ENCODE measurements at places on chromosomes 12 and 14.

DNA sequence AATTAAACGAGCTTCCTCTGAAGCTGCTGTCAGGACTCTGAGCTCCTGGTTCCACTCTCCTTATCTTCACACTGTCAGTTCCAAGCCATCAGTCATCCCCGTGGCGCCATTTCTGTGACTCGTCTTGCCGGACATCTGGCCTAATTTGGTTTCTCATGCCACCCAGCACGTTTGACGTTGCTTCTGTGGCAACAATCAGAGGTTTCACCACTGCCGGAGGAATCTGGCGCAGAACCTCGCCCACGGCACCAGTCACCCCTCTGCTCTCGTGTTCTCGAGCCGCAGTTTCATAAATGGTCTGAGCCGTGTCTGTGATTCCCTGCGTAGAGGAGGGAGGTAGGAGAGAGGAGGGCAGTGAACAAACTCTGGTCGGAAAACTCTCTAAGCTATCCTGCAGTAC lies 29.7 kb downstream of the BDKRB1 start:
- DNase-seq, result peak; percentile 87

- no peak for DNase-seq
Measured at GRCh38 chr12:92151916-92152315, 6.3 kb upstream of the BTG1 start.

DNA sequence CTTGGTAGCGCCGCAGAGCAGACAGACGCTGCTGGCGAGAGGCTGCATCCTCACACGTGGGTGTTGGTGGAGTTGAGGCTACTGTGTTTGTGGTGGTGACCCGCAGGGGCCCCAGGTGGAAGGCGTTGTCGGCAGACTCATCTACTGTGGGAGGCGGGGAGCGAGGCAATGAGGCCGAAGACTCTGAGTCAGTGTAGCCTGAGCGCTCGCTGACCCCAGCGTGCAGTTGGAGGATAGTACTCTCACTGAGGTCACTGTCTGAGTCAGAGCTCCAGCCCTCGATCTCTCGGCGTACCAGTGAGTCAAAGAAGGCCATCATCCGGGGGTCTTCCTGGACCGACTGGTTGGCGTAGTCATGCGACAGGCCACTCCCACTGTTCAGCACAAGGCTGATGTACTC lies 76.0 kb upstream of the ACTN1 start:
- peak; percentile 91 for DNase-seq

DNA sequence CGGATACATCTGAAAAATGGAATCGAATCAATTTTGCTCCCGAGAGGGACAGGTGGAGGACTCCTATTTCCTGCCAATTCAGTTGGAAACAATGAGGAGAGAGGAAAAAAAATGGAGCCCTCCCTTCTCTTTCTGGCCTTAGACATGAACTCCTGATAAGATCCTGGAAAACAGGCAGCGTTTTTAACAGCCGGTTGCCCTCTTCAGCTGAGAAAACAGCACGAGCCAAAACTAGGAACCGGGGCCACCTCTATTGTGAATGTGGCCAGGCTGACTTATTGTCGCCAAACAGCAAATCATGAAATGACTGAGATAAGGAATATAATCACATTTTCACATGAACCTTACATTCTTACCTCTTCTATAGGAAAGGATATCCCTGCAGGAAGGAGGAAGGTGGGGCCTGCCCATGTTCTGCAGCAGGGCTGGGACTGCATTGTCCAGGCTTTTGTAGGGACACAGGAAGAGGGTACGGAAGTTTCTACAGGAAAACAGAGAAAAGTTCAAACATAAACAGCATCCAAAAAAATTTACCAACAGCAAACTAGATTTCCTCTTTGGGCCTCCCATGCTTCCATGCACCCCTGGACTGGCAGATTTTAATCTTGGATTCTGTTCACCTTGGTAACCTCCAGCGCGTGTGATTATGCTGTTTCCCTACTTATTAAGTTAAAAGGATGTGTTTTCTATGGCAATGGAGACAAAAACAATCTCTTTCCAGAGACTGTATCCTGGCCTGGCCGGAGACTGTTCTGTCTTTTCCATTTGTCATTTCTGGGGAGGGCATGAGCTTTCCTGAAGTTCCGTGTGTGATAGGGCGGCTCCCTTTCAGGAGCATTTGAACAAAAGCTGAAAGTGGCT lies 29.0 kb upstream of the ELK3 start:
- DNase-seq, result no peak

DNA sequence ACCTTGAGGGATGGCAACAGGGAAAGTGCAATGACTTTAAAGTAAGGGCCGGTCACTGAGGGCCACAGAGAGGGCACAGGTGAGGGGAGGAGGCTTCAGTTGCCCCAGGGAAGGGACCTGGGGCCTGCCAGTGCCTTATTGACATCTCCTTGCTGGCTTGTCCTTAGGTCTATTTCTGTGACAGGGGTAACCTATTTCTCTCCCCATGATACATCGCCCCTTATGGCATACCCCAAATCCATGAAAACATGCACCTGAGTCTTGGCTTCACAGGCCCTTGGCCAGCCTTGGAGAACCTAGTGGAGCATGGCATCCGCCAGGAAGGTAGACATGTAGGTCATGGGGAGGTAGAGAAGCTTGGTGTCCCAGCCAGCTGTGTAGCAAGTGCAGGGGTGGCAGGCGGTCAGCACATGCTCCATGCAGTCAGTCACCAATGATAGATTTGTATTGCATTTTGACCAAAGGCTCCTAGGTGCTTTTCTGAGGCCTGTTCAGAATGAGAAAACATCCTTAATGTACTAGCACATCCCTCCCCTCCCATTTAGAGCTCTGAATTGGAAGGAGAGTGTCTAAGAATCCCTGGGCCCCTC lies 23.6 kb upstream of the RDH16 start:
- DNase-seq, result no peak

DNA sequence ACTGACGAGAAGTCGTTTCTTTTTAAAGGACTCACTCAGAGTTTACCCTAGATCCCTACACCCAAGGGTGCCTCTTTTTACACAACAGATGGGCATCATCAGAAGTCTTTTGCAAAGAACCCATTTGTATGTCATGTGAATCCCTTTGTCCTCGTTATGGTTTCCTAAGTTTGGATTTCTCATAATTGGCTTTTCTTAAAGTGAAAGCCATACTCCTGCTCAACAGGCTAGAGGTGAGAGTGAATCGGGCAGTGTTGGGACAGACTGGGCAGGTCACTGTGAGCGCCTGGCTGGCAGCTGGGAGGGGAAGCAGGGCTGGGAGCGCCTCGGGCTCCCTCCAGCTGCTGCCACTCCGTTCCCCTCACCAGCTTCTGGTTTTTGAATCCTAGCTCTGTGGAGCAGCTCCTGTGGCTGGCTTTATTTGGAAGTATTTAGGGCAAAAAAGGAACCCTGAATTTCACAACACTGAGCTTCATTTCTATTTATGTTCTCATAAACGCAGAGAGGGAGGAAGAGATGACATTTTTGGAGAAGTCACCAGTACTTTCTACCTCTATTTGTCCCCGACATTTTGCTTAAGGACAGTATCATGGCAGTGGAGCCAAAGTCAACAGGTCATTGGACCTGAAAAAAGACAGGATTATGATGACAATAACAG lies 63.8 kb upstream of the ACTN1 start:
- DNase-seq, result peak; percentile 62

DNA sequence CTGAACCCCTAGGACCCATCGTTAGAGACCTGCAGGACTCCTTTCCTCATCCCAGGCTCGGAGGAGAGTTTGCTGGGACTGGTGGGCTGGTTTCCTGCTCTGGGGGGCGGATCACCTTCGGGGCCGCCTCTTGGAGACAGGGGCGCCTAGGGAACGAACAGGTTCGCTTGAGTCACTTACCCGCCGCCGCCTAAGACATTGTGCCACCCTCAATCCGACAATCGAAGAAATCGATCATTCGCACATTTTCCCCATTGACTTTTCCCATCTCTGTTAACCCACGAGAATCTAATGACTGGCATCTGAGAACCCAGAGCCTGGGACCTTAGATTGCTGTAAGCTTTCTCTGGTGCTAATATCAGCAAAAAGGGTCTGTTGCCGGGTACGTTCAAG lies 322 bp downstream of the SLC39A9 start:
- DNase-seq, result no peak

- DNase-seq, result no peak
Measured at GRCh38 chr14:71438684-71439083, 493.5 kb upstream of the RGS6 start.

- DNase-seq, result no peak
Measured at GRCh38 chr14:77544571-77544970, 46.0 kb upstream of the ISM2 start.

DNA sequence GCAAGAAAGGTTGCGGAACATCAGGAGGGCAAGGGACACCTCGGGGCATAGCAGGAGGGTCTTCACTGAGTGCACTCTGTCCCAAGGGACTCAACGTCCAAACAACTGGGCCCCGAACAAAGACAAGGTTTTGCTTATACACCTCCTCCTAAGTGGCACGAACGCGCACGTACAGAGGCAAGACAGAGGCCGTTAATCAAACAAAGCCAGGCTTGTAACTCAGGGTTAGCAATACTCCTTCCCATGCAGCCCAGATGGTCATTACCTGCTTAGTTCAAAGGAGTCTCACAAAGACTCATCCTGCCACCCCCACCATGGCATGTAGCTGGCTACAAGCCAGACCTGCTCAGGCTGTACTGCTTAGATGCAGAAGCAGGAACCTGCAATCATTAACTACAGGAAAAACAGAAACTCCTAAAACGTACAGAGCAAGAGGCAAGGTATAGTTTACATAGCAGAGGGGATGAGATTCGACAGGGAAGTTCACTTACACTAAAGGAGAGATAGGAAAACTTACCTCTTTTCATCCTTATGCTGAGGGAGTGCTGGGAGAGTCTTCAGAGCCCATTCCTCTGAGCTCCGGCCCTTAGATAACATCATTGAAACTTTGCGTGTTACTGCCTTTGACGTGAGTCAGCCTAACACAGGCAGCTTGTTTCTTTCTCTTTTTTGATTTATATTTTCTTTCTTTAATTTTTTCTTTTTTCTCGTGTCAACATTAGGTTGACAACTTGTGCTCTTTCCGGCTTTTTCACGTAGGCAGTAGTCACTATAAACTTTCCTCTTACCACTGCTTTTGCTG lies 1319.1 kb downstream of the TMEM121 start:
- DNase-seq, result peak; percentile 55

DNA sequence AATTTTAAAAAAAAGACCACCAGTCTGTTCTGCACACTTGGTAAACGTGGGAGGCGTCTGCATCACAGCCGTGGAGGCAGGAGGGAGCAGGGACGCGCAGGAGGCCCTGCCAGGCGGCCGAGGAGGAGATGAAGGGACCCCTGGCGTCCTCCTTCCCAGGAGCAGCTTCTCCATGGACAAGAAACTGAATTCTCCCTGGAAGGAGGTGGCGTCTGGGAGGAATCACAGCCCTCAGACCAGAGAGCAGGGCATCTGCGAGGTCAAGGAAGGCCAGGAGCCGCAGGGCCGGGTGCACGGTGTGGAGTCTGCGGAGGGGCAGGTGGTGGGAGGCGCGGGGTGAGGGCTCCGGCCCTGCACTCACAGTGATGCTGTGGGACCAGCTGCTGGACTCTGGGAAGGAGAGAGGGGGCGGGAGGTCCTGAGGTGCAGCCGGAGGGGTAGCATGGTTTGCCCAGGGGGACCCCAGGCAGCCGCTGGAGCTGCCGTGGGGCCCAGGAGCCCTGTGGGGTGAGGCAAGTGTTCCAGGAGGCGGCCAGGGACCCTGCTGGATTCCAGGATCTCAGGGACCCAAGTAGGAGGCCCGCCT lies 73.5 kb upstream of the GALNT9 start:
- DNase-seq, result no peak

- peak; percentile 81 for DNase-seq
Measured at GRCh38 chr12:76277480-76277879, 70.7 kb downstream of the BBS10 start.

- no peak for DNase-seq
Measured at GRCh38 chr12:116962197-116962596, 51.4 kb downstream of the FBXW8 start.

DNA sequence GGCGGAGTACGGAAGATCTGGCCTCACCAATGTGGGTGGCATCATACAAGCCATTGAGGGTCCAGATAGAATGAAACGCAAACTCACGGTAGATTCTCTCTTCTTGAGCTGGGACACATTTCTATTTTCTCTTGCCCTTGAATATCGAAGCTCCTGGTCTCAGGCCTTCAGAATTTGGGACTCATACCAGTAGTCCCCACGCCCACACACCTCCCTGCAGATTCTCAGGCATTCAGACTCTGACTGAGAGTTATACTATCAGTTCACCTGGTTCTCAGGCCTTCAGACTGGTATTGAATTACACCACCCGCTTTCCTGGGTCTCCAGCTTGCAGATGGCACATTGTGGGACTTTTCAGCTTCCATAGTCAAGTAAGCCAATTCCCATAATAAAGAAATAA lies 37.8 kb downstream of the EIF2S3B start:
- DNase-seq, result no peak

DNA sequence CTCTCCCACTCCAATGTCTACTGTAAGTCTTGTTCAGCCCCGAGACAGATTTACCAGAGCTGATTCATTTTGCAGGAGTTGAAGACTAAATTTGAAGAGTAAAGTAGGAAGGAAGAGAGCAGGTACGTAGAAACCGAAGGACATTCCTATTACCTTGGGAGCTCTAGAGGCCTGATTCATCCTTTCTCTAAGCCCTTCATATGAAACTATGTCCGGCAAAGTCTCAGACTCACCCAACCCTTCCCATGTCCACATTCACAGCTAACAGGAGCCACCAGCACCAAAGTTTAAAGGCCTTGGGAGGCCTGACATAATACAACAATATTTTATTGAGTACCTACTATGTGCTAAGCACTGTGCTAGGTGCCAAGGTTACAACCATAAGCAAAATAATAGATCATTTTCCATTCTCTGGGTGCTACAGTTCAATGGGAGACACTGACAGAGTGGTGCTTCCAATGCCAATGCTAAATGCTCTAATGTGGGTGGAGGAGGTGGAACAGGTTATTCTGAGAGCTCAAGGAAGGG lies 86.6 kb downstream of the PHLDA1 start:
- no peak for DNase-seq

DNA sequence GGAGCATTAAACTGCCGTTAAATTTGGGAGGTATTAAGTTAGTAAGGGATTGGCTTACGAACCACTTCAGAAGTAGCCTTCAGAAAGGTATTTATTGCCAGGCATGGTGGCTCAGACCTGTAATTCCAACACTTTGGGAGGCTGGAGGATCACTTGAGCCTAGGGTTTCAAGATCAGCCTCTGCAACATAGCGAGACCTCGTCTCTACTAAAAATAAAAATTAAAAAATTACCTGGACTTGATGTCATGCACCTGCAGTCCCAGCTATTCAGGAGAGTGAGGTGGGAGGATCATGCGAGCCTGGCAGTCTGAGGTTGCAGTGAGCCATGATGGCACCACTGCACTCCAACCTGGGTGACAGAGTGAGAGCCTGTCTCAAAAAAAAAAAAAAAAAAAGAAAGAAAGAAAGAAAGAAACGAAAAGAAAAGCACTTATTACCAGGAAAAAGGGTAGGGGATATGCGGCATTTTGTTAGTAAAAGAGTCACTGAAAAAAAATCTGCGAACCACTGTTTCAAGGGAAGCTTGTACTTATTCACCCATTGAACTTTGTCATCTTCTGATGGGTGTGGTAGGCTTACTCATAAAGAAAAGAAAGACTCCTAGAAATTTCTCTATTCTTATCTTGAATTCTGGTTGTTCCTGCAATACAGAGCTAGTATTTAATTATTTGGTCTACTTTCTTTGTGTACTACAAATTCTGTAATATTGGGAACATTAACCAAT lies 33.6 kb upstream of the PLEKHA5 start:
- DNase-seq, result no peak
